ENCODE measurements at places on chromosomes 2 and 18.

DNA sequence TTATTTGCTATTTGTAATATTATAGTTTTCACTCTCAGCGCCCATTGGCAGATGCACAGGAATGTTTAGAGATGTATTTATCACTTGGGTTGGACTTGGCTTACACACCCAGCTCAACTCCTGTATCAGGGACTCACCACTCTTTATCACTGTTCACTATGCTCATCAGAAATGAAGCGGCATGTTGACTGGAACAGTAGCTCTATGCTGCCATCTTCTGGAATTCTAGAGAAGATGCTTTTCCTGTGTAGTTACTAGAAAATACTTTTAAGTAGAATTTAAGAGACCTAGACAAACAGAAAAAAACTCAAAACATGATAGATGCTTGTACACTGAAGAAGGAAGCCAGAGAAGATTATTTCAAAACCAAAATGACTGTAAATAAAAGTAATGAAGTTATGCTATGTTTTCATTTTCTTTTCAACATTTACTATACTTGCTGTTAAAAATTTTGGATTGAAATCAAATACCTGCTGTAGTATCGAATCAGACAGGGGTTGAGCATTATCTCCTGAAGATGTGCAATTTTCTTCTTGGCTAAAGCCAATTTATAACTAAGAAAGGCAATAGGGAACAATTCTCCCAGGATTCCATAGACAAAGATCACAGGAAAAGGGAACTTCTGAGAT, 47.4 kb upstream of the NXPH2 start:
- DNase-seq = no peak

DNA sequence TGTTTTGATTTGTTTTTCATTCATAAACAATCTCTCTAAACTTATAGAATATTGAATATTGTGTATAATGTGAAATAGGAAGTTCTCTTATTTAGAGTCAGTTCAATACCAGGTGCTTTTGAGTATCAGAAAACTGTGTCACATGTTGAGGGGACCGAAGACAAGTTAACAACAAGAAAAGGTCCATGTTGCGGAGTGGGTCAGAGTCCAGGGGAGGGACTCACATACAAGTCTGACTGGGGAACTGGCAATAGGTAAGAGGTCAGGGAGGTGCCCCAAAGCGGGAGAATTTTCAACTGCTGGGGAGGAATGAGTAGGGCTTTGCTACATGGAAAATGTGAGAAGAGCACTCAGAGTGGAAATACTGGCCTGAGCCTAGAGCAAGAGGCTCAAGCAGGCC, 19.8 kb upstream of the BCL11A start:
- DNase-seq = no peak

- DNase-seq = no peak
Measured at GRCh38 chr2:224682134-224682533, 34.0 kb downstream of the CCDC195 start.

DNA sequence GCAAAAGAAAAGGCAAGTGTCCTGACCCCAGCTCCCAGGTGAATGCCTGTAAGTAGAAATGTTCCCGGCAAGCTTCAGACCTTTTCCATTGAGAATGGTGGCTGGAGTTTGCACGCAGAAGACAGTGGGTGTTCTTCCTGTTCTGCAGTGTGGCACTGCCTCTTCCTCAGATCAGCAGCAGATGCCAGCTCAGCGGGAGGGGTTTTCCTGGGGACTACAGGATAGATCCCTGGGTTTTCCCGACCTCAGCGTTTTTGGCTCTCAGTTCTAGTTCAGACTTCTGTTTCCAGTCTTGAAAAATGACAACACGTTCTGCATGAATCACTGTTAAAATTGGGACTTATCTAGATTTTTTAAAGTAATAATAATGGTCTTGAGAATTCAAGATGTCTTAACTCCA, 39.2 kb downstream of the GRHL1 start:
- no peak for DNase-seq

- no peak for DNase-seq
Measured at GRCh38 chr2:41678639-41679038, 369.2 kb upstream of the PKDCC start.

GRCh38 chr2:128090575-128090944, 440 bp upstream of the UGGT1 start:
- no peak for DNase-seq

DNA sequence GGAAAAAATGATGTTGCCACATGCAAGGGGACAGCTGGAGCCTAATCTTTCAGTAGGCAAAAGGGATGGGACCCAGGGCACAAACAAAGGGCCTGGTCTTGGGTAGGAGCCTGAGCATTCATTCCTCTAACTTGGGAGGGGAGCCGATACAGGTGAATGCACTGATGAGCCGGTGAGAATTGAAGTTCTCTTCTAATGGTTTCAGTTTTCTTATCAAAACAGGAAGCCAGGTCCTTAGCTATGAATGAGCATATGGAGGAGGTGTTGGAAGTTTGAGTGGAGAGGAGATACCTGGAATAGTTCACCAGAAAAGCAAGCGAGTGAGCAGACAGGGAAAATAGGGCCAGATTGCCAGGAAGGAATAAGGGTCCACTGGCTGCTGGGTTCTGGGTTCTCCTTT, 10.1 kb downstream of the DPP4 start:
- DNase-seq = no peak

- peak; percentile 50 for DNase-seq
Measured at GRCh38 chr2:191846515-191847476, at the start of gene CAVIN2. Gene CAVIN2 (minus strand): TSS chr2:191847088. CDS start chr2:191846925, 163 bp downstream.

DNA sequence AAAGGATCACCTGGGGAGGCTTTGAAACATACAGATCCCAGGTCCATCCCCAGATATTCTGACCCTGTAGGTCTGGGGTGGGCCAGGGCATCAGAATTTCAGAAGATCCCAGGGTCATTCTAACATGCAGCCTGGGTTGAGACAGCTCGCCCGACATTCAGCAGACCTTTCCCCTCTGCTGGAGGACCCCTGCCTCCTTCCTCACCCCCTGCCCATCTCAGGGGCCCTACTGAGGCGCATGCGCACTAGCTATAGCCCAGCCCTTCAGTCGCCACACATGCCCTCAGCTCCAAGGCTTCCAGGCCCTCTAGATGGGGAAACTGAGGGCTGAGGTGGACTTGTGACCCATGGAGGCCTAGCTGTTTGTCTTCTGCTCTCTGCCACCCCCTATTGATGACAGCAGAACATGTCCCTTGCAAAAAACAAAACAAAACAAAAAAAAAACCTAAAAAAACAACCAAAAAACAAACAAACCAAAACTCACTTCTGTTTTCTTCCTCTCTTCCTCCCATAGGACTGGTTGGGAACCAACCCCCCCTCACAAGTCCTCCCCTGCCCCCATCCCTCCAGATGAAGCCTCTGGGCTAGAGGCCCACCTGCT, 91.3 kb downstream of the ZBTB7C start:
- DNase-seq = no peak

DNA sequence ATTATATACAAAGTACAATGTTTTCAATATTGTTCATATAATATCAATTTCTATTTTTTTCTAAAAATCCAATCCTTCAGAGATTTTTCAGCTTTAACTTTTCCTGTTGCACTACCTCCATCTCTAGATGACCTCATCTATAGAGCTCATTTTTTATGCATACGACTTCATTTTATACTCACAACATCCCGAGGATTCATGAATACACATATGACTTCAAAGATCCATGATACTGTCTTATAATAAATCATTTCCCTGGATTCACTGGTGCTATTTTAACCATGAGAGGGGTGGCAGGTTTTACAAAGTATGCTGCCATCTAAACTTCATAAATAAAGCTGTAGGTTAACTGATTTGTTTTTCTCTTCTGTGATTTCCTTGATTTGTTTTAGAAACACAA, 694.6 kb downstream of the EPHA4 start:
- no peak for DNase-seq

- no peak for DNase-seq
Measured at GRCh38 chr2:47771211-47771610, 11.7 kb upstream of the MSH6 start.

DNA sequence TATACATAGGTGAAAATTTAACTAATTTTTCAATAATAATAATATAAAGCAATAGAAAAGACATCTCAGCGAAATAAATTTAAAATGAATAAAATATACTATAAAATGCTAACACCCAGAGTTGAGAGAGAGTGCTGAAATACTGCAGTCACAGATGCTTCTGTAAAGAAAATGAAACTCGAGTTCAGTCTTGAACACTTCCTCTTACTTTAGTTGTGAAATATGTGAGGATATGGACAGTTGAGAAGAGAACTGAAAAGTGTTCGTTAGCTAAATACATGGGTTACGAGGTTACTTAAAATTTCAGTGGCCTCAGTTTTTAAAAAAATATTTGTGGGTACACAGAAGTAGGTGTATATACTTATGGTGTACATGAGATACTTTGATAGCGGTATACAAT, 106.8 kb downstream of the DNAH7 start:
- no peak for DNase-seq

- DNase-seq = no peak
Measured at GRCh38 chr2:236577481-236578410, 8.1 kb downstream of the ACKR3 start.

- no peak for DNase-seq
Measured at GRCh38 chr18:63004466-63005089, 289.2 kb downstream of the PHLPP1 start.

DNA sequence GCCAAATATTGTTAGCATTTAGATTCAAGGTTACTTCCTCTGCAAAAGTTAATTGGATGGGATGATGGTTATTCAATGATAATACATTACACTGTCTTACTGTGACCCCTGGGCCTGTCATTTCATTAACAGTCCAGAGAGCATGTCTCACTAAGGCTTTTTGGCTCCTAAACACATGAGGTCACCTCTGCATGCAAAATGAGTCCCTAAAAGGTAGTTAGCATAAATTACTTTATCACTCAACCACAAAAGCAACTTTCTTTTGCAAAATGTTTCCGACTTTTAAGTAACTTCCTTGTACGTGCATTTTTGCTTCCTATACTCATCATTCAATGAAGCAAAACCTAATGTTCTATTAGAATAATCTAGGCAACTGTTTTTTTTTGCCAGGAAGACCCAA, 16.8 kb upstream of the AGFG1 start:
- DNase-seq = no peak

DNA sequence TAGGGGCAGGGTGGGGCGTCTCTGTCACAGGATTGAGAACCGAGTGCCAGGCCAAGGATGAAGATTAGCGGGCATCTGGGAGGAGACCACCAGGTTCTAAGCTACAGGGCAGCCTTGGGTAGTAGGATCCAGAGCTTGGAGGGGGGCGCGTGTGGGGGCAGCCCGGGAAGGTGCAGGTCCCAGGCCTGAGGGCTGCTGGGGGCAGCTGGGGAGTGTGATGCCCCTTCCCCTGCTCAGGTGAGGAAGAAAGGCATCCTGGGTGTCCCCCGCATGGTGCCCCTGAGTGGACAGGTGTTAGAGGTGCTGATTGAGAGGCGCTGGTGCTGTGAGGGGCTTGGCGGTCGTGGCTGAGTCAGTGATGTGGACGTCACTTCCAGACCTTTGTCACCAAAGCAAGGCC, 33.9 kb upstream of the MBP start:
- no peak for DNase-seq

GRCh38 chr2:133204421-133204820, 363.8 kb downstream of the NCKAP5 start:
- no peak for DNase-seq

DNA sequence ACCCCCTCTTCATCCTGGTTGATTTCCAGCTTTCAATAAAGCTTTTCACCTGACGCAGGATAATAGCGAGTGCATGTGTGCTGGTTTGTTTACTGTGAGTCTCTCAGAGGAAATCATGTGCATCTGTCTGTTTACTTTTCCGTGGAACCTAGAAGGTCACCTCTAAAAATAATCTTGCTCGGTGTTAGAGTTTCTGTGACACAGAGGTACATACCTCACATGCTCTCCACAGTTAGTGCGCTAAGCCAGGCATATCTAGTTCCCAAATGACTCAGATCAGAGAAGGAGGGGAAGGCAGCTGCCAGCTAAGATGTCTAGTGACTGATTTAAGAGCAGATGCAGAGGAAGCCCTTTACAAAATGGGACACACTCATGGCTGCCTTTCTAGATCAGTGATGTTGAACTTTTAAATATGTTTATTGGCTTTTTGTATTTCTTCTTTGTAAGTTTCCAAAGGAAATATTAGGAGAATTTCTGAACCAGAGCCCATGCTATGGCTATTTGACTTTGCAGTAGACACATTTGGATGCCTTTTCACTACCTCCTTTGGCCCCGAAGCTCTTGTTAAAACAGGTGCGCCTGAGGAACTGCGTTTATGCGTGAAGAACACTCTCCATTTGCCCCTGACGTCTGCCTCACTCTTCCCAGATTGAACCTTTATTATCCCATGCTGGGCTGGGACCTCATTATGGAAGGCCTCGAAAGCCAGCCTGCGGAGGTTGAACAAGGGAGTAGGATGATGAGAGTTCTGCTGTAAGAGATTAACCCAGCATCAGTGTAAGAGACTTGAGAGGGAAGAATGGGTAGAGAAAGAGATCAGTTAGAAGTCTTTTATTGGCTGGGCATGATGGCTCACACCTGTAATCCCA, 145.6 kb downstream of the FAM161A start:
- no peak for DNase-seq

GRCh38 chr2:219289195-219289536, 10.0 kb downstream of the DNAJB2 start:
- DNase-seq = no peak

DNA sequence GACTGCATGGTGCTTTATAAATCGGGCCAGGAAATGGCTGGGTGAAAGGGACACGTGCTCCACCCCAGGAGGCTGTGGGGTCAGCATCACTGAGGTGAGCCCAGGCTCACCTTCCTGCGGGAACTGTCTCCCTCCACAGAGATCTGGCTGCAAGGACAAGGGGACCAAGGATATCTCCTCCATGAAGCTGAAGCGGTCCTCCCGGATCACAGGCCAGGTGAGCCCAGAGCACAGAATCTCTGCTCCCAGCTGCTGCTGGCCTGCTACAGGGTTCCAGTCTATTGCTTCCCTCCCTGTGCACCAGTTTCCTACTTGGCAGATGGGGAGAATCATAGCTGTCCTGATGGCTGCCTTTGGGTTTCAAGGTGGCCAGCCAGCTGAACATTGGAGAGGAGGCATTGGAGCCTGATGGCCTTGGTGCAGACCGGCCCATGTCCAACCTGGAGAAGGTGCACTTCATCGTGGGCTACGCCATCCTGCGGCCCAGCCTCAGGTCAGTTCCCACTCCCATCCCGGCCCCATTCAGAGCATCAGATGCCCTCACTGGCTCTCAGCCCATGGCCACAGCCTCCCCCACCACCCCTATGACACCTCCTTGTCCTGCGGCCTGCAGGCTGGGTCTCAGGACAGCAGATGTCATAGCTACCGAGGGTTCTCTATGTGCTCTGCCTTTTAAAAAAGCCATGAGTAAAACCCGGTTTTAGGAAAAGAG, 33.7 kb upstream of the GPR17 start:
- peak; percentile 5 for DNase-seq
